Prostate gland (tissue), 2 donors: ENCODE measurements at places on chromosomes 13 and 19.

- no peak for DNase-seq
Measured at GRCh38 chr19:1283207-1283916, 2.3 kb upstream of the EFNA2 start.

DNA sequence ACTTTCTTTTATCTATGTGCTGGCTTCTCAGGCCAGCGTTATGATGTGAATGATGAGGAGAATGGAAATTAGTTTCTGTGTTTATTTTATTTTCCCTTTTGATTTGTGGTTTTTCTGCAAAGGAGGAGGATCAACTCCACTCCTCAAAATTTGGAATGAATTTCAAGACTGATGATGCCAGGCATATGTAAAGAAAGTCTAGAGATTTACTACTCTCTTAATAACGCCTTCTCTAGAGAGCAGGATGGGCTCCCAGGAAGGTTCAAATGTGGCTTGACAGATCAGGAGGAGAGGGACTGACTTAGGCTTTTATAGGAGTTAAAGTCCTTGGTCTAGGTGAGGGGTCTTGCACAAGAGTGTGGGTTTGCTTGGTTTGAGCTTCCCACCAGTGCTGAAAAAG, 15.1 kb upstream of the POSTN start:
- DNase-seq, result no peak

DNA sequence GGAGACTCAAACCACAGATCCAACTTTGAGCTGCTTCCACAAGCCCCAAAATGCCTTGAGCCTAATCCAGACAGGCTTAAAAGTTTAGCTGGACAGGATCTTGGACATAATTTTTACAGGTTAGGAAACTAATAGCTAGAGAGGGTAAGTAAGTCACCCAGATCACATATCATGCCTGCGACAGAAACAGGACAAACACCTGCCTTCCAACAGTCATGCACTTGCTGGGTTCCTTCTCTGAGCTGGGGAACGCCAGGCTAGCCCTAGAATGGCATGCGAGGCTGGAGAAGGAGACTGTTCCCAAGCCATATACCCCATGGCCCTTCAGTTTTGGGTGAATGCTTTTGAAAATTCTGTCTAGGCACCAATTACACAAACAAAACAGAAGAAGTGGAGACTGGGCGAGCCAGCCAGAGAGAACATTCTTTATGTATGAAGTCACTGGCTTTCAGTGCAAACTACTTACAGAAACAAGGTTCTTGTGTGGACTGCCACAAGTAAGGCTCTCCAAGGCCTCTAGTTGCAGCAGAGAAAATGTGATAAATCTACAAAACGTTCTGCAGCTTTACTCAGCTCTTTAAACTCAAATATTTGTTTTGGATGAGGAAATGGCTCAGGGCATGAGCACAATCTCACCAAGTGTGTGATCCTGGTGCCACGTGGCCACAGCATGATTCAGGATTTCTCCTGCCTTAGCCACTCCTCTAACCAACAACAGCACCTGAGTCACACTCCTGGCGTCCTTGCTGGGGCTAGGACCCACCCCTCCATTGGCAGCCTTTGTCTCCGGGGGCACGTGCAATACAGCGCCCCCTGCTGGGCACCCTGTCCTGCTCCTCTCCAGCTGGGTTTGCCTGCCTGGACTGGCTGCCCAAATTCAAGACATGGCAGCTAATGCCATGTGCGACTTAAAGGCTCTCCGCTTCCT, 73.4 kb upstream of the UBL3 start:
- peak; percentile 92 for DNase-seq

DNA sequence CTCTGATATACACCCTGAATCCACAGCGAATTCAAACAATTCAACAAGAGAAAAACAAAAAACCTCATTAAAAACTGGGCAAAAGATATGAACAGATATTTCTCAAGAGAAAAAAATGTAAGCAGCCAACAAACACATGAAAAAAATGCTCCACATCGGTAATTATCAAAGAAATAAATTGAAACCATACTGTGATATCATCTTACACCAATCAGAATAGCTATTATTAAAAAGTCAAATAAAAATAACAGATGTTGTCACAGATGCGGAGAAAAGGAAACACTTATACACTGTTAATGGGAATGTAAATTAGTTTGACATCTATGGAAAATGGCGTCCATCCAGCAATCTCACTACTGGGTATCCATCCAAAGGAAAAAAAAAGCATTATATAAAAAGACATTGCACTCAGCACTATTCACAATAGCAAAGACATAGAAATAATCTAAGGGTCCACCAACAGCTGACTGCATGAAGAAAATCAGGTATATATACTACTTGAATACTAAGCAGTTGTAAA, 1495.0 kb upstream of the PCDH20 start:
- DNase-seq, result no peak

GRCh38 chr13:66673401-66673800, 556.7 kb downstream of the PCDH9 start:
- no peak for DNase-seq

DNA sequence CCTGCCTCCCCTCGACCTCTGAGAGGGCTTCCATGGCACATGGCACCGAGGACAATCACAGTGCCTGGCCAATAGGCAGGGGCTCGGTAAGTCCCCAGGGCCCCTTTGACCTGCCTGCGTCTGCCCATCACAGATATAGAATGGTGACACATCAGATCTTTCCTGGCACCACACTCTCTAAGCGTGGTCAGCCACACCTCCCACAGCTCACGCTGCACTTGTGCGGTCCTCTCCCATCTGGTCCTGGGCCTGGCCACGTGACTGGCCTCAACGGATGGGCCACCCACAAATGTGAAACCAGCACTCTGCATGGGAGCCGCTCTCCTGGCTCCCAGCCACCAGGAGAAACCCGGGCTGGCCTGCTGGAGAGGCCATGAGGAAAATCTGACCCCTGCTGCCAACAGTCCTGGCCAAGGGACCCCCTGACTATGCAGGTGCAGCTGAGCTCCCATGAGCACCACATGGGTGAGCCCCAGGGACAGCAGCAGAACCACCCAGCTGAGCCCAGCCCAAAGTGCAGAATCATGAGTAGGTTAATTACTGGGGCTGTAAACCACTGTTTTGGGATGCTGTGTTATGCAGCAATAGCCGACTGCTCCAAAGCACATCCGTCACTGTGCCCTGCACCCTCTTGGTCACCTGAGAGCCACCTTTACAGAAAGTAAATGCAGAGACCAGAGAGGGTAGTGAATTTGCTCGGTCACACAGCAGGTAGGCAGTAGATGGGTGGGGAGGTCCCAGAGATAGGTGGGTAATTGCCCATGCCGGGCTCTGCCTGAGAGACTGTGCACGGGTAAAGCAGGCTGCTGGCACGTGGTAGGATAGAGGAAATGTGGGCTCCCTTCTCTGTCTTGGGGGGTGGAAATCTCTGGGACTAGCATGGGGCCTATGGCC, 9.7 kb upstream of the MEF2B start:
- no peak for DNase-seq

DNA sequence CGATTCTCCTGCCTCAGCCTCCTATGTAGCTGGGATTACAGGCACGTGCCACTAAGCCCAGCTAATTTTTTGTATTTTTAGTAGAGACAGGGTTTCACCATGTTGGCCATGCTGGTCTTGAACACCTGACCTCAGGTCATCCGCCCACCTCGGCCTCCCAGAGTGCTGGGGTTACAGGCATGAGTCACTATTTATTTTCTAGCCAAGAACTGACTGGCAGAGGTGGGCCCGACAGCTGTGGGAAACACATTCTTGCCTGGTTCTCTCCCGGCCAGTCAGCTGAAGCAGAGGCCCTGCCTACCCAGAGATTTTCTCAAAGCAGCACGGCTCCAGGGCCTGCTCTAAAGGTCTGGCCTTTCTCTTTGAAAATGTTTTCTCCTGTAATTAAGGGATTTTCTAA, 108.0 kb downstream of the KCTD15 start:
- peak; percentile 29 for DNase-seq

GRCh38 chr19:1308718-1309117, 23.0 kb downstream of the EFNA2 start:
- no peak for DNase-seq

- DNase-seq, result no peak
Measured at GRCh38 chr19:35254341-35255297, 5.8 kb downstream of the LSR start.

DNA sequence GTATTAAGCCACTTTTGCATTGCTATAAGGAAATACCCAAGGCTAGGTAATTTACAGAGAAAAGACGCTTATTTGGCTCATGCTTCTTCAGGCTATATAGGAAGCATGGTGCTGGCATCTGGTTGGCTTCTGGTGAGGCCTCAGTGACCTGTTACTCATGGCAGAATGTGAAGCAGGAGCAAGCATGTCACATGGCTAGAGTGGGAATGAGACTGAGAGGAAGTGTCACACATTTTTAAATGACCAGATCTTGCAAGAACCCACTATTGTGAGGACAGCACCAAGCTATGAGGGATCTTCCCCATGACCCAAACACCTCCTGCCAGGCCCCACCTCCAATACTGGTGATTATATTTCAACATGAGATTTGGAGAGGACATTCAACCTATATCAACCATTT, 25.7 kb upstream of the IGFL4 start:
- DNase-seq, result no peak

DNA sequence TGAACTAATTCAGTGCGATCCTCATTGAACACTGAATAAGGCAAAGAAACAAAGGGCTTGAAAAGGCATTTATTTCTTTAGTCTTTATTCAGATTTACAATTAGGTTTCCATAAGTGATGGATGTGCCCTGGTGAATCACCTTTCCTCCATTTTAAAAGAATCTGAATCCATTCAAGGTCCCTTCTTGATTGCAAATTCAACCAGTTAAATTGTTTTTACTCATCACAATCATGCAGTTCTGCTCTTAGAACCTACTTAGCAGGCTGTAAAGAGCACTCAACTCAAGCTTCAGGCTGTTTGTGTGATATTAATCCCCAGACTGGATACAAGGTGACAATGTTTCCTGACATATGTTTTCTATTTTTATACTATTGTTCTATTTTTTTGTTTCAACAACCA, 321.0 kb downstream of the TBC1D4 start:
- DNase-seq, result no peak

GRCh38 chr19:22832031-22832762, at the start of gene ZNF723:
ZNF723 (plus strand) TSS chr19:22832291; CDS start chr19:22832380, 89 bp downstream.
- no peak for DNase-seq

DNA sequence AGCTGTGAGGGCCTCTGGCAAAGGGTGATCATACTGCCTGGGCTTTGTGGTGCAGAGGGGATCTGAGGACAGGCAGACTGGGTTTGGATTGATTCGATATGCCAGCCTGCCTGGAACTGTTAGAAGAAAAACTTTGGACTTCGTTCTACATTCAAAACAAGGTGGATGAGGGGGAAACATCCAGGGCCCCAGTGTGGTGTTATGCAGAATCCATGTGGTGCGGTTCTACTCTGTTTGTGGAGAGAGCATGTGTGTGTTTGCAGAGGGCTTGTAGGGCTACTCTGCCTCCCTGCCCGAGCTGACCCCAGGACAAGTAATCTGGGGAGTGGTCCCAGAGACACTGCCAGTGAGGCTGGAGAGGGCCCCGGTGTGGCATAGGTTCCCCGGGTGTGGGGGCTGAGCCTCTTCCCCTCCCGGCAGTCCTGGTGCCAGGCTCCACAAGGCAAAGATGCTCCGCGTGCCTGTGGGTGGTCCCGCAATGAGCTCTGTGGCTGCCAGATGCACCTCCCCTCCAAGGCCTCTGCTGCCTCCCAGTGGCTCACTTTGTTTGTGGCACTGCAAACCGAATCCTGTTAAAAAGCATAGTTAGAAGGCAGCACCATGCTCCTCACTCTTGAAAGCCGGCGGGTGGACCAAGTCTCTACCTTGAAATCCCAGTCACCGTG, 22.3 kb upstream of the TFDP1 start:
- peak; percentile 36 for DNase-seq

DNA sequence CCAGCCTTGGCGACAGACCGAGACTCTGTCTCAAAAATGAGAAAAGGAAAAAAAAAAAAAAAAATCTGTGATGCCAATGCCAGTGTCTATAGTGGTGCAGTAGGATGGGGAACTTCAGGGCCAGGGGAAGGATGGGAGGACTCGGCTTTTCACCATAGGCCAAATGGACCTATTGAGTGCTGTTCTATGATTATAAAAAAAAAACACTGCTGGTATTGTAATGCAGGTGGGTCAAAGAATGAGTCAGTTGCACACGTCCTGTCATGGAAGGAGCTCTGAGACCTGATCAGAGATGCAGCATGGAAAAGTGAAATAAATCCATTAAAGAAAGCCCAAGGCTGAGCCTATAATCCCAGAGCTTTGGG, 7.0 kb downstream of the DNAJB1 start:
- no peak for DNase-seq

- DNase-seq, result no peak
Measured at GRCh38 chr19:13091400-13092157, 11.1 kb downstream of the LYL1 start.

DNA sequence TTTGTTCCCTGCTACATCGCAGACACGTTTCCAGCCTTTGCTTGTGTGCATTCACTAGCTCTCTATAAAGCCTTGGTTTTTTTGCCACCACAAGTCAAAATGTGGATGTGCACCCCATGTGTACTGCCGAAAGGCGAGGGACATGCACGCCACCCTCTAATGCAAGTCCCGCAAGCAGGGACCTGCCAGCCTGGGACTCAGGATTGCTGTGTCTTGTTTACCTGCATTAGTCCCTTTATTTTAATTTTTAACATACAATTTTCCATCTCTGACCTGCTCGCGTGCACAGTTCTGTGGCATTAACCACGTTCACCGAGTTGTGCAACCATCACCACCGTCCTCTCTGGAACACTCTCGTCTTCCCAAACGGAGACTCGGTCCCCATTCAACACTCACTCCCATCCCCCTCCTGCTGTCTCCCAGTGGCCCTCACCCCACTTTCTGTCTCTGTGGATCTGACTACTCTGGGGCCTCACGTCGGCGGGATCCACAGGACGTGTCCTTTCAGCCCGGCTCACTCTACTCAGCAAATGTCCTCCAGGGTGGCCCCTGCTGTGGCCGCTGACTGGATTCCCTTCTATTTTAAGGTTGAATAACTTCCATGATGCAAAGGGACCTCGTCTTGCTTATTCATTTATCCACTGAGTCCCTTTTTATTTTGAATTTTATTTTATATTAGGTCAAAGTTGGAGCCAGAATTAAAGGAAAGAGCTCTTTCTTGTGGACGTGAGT, 58.4 kb downstream of the RASA3 start:
- DNase-seq, result no peak

DNA sequence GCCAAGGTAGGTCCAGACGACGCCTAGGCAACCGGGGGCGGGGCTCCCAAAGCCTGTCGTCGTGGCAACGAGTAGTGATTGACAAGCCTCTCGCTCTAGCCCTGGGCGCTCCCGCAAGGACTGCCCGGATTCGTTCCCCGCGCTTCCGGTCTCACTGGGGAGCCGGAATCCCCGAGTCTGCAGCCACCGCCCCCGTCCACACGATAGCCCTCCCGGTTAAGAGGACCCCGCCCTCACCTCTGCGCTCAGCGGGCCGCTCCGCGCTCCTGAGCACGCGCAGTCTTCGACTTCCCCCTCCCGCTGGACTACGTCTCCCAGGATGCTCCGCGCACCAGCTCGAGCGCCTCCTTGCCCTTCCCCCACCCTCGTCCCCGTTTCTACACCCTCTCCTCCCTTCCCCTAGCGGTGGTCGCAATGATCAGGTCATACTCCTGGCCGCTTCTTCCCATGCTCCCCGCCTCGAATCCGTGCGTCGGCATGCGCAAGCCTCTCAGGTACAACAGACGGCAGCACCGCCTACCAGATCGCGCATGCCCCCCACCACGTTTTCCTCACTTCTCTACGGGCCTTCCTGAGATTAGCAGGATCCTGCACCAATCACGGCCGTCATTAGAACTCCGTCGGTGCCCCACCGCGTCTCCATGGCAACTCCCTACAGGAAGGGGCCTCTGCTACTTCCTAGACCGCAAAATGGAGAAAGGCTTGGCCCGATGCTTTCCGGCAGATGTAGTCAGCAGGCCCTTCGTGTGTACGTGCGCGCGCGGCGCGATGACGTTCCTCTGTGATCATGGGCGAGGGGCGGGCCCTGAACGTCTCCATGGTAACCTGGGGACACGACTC, at the start of gene MZF1:
MZF1 (minus strand) TSS at position 518 of the 840 bp plus-strand sequence. CDS start 1,946 bp downstream, outside the sequence.
- DNase-seq, result peak; percentile 100

- no peak for DNase-seq
Measured at GRCh38 chr13:27044837-27045570, 126.6 kb downstream of the USP12 start.
